ENCODE measurements at places on chromosomes 7 and 10.

DNA sequence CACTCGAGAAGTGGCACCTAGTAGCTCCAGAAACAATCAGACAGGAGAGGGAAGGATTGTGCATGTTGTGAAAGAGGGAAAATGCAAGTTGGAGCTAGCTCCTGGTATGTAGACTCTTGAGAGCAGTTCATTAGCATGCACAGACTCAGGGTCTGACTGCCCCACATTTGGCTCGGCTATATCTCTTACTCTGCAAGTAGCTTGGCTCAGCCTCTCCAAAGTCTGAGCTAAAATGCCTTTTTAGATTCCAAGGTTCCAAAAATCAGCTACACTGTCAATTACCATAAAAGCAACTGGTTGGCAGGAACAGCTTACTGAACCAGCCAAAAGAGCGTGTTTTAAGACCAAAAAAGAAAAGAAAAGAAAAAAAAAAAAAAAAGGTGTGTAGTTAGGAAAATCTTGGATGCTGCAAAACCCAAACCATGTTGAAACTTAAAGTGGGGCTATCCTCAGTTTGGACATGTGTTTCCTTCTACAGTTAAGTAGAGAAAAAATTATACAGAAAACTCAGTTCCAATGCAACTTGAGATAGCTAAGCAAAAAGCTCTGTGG lies 65.5 kb downstream of the MKX start:
- no peak for DNase-seq

DNA sequence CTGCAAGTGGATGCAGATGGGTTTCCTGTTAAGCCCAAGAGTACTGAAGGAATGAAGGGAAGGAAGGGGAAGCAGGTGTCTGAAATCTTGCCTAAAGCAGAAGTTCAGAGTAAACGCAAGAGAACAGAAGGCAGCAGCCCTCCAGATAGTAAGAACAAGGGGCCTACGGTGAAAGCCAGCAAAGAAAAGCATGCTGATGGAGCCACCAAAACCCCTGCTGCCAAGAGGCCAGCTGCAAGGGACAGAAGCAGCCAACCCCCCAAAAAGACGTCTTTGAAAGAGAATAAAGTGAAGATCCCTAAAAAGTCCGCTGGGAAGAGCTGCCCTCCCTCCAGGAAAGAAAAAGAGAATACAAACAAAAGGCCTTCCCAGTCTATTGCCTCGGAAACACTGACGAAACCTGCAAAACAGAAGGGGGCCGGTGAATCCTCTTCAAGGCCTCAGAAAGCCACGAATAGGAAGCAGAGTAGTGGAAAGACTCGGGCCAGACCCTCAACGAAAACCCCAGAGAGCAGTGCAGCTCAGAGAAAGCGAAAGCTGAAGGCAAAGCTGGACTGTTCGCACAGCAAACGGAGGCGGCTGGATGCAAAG lies 152.5 kb downstream of the LCOR start:
- no peak for DNase-seq

DNA sequence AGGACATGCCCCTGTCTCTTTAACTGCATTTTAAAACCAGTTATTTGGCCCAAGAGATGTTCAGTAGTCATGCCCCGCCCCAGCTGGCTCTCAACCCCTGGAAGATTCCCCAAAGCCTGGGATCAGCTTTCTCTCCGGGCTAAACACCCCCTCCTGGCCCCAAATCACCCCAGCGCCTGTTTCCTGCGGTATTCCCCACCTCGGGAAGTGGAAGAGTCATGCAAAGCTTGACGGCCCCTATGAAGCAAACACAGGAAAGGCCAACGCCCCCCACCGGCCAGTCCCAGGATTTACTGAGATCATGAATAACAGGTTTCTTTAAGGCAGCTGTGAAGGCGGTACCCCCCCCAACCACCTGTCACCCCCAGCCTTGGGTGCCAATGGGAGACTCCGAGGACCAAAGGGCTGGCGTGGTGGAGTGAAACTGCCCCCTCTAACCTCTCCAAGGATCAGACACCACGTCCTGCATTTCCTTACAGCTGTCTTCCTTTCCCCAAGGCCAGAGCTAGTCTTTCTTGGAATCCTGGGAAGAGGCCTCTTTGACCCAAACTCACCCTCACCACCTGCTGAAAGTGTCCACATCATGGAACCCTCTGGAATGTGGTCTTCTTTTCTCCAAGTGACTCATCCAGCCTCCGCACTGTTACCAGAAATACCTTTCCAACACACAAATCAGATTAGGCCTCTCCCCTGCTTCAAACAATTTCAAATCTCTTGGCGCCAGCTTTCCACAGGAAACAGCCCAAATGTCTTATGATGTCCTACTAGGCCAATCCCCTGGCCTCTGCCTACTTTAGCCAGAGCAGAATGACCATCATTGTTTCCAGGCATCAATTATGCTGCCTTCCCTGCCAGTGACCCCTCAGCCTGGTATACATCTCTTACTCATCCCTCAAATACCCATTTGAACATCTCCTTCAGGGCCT lies 301.5 kb downstream of the ZEB1 start:
- peak; percentile 46 for DNase-seq

DNA sequence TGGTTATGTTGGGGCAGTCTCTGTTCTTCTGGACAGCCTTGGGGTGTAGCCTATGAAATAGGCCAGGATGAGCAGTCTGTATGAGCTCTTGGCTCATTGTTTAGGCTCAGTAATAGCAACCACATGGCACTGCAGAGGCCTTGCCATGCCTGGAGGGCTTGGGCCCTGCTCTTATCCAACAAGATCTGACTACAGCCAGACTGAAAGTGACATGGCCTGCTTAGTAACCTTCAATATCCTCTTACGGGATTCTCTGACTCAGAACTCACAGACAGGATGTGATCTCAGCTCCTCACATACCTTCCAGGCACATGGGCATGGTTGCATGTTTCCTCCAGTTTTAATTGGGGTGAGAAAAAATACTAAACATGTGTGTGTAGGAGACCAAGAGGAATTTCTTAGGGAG lies 289.3 kb downstream of the PTEN start:
- DNase-seq = peak; percentile 100

GRCh38 chr10:60200012-60200681 lies 189.5 kb downstream of the ANK3 start:
- no peak for DNase-seq

DNA sequence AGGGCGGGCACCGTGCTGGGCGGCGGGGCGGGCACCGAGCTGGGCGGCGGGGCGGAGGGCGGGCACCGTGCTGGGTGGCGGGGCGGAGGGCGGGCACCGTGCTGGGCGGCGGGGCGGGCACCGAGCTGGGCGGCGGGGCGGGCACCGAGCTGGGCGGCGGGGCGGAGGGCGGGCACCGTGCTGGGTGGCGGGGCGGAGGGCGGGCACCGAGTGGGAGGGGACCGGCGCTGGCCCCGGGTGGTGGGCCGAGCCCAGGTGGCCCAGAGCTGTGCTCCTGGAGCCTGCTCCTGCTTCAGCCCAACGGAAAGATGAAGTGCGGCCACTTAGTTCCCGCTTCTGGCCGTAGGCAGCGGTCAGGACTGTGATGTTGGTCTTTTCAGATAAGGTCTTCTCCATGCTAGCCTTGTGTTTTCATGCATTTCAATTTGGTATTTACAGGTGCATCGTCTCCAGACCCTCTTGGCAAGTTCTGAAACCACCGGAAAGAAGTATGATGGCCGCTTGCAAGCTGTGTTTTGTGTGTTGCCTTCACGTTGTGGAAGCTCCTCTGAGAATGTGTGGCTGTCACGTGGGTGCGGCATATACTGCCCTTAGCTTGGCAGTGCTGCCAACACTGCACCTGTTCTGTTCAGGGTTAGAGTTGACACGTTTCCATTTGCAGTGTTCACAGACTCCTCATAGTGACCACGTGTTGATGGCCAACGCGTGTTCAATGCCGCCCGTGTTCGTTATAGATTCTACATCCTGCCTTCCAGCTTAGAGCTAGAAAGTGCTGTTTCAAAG lies 25.2 kb downstream of the IQCE start:
- DNase-seq = no peak

- DNase-seq = no peak
Observed at GRCh38 chr10:47364366-47364765, 16.2 kb downstream of the RBP3 start.

DNA sequence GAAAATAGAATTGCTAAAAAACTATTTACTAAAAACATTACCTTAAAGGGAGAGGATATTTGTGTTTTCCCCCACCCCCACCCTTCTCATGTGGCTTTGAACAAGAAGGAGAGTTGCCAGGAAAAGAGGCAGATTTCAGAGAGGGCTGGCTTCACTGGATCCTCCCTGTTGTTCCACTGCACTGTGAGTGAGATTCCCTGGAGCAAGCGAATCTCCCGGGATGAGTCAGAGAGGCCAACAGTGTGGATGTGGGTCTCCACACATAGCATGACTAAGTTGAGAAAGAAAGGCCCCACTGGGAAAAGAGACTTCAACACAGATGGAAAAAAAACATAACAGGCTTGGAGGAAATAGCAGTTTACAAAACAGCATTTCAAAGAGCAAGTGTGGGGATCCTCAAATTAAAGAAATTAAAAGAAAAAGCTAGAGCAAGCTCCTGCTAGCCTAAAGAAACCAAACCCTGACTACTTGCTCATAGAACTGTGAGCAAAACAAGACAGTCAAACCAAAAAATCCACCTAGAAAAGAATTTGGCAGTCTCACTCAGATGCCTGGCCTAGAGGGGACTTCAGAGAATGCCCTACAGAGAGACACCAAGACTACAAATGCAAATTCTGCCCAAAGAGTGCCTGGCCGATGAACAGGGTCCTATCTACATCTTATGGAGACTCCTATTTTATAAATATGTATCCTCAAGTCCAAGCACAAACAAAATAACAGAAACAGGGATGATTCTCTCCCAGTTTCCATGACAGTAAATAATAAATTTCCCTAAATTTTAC lies 3.4 kb downstream of the CAV1 start:
- DNase-seq = peak; percentile 98

DNA sequence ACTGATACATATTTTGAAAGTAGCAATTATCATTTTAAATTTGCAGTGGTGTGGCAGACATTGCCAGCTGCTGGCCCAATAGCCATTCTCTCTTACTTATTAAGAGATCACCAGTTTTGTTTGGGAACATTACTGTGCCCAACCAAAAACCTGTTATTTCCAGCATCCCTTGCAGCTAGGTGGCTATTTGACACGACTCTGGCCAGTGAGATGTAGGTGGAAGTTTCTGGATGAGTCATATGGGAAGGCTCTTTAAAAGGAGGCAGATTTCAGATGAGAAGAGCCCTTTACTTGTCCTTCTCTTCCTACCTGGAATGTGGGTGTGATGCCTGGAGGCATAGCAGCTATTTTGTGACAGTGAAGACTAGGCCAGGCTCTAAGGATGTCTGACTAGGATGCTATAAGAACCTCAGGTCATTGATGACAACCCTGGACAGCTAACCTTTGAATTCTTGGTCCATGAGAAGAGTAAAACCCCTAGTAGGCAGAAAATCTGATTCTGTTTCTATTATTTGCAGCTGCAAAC lies 77.9 kb downstream of the CARD11 start:
- no peak for DNase-seq

GRCh38 chr7:107613439-107613838 lies 33.4 kb downstream of the BCAP29 start:
- DNase-seq = no peak

DNA sequence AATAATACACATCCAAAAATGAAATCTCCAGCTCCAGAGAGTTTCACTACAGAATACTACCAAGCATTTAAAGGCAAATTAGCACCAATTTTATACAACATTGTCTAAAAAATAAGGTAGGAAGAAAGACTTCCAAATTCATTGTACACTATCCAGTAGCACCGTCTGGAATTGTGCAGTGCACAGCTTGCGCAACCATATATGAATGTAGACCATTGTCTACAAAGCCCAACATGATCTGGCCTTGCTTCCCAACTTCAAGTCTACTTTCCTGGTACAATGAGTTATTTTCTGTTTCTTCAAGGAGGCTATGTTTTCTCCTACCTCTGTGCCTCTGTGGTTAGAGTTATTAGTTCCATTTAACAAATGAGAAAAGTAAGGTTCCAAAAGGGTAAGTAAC lies 115.4 kb upstream of the FOXK1 start:
- DNase-seq = no peak

GRCh38 chr10:69810097-69810496 lies 8.4 kb downstream of the COL13A1 start:
- DNase-seq = no peak

DNA sequence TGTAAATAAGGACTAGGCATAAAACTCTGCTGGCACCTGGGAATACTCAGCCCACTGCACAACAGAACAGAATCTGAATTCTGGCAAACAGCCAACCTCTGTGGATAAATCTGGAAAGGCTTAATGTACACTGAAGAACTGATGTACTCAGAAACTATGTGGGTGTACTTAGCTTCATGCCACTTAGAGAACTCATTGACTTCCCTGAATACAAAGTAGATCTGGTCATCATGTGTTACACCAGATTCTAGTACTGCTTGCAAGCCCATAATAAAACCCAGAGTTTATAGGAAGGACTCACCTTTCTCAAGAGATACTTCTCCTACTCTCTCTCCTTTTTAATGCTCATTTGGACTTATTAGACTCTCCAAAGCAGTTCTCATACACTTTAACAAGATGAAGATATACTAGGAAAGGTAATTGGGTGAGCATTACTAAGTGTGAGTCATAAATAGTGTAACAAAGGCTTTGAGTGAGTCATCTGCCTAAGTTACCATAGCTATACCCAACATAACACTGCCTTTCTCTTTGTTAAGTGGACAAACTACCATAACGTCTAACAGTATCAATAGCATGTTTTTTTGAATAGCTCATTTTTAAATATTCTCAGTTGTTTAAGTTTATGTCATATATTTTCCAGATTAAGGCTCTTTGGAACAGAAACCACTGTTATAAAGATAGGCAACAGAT lies 309.1 kb downstream of the MDFIC start:
- peak; percentile 90 for DNase-seq

All from M059J (cell line).